RPMI8226 (cell line): ENCODE measurements at places on chromosomes 6 and 20.

DNA sequence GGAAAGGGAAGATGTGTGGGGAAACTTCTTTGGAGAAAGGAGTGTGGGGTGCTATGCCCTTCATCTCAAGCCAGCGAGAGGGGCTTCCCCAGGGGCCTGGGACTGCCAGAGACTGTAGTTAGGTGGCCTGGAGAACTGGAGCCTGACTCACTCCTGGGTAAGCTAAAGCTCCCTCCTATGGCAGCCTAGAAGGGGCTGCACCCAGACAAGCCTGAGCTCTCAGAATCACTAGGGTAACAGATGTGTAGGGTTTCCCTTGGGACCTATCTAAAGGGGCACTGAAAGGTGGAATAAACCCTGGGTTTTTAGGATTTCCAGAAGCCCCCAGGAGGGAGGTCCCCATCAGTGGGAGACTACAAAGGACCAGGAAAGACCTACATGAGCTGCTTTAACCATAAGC lies 1.6 kb upstream of the ARMC2 start:
- no peak for DNase-seq

GRCh38 chr6:139711804-139712585 lies 337.5 kb upstream of the CITED2 start:
- DNase-seq: no peak

DNA sequence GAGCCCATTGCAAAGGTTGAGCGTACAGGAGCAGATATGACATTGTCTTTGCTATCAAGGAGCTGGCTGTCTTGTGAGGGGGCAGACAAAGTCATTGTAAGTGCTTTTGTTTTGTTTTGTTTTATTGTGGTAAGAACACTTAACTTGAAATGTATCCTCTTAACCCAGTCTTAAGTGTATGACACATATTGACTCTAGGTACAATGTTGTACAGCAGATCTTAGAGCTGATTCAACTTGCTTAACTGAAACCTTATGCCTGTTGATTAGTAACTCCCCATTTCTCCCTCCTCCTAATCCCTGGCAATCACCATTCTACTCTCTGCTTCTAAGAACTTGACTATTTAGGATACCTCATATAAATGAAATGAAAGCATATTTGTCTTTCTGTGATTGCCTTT lies 429.0 kb downstream of the BMP2 start:
- no peak for DNase-seq

- peak; percentile 67 for DNase-seq
Observed at GRCh38 chr20:53547664-53548239, 45.9 kb downstream of the ZNF217 start.

GRCh38 chr20:17137692-17138091 lies 89.1 kb upstream of the PCSK2 start:
- no peak for DNase-seq

- DNase-seq: no peak
Observed at GRCh38 chr20:61967300-61967699, 98.4 kb downstream of the TAF4 start.

DNA sequence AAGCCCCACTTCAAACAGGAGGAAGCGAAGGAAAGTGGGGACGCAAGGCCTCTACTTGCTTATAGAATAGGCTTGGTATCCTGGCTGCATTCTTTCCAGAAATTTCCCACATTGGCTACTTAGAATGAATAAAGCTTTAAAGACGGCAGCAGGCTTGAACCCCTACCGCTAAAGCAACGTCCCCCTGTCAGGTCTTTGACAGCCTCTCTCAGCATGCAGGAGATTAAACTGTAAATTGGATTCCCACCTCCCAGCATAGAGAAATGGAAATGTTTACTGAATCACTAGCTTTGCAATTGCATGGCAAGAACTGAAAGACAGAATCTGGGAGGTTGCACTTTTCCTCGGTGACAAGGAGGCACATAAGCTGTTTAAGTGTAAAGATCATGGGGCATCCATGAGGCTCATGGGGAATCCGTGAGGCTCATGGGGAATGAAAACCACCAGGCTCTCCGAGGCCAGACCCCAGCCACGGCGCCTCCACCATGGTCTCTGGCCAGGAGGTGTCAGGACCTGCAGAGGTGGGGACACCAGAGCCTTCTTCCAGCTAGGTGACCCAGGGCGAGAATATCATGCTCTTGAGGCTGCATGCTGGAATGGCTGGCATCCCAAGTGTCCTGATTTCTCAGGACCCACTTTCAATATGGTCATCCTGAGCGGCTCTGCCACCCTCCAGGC lies 10.3 kb downstream of the LEMD2 start:
- no peak for DNase-seq

- no peak for DNase-seq
Observed at GRCh38 chr6:127483399-127484055, 24.3 kb upstream of the KIAA0408 start.

DNA sequence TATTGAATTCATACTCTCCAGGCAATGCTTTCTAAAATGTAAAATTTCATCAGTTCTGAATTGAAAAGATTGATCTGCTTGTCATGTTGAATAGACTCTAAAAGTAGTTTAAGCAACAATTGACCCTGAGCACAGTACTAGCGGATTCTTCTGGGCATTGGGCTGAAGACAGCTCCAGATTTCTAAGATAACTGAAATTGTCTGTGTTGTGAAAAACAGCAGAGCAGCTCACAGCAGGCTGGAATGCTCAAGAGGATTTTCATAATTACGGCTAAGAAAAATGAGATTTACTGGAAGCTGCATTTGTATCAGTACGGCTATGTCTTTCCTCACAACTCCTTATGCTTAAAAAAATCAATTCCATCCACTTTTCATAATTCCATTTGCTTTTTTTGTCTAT lies 373.7 kb downstream of the HACE1 start:
- DNase-seq: no peak

- peak; percentile 44 for DNase-seq
Observed at GRCh38 chr6:135280375-135281136, 99.4 kb downstream of the MYB start.

DNA sequence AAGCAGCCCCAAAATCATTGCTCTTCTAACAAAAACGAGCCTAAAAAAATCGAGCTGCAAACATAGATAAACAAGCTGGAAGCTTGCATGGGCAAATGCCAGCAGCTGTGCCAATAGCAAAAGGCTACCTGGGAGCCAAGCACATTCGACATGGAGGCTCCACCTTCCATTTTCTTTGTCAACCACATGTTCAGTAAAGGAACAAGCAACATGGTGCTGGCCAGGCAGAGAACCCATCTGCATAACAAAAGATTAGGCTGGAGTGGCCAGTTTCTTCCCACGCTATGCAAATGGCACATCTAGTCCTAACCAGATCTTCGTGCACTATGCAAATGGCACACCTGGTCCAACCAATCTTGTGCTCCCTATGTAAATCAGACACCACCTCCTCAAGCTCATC lies 110.5 kb downstream of the KIF16B start:
- no peak for DNase-seq

DNA sequence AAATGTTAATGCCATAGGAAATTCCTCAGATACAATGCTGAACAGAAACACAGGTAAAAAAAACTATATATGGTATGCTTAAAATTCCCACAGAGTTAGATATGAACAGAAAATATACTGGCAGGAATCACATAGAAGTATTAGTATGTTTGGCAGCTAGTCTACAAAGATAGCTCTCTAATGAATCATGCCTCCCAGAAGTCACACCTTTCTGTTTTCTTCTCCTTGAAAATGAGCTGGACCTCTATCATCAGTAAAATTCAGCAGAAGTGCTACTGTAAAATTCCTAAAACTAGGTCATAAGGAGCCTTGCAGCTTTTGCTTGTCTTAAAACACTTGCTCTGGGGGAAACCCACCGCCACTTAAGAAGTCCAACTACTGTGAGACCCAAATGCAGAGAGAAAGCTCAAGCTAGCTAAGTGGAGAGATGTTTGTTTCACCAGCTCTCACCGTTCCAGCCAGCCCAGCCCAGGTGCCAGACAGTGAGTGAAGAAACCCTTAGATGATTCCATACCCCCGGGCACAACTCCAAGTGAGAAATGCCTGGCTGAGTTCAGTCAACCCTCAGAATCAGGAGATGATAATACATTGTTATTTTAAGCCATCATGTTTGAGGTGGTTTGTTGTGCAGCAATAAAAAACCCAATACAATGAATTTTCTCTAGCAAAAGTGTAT lies 43.0 kb downstream of the TSPYL4 start:
- no peak for DNase-seq

DNA sequence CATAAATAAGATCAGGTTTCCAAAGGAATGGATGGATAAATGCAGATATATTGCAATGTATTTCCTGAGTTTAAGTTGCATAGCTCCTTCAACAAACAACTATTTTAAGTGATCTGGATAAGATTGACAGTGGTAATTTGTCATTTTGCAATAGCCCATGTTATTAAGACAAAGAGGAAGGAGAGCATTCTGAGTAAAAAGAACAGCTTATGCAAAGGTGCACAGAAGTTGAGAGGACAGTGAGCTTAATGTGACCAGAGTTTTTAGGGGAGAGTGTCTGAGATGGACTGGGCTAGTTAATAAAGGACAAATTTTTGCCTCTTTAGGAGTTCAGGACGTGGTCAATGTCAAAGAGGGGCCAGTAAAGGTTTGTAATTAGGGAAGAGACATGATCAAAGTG lies 48.8 kb upstream of the FBXO30 start:
- no peak for DNase-seq

DNA sequence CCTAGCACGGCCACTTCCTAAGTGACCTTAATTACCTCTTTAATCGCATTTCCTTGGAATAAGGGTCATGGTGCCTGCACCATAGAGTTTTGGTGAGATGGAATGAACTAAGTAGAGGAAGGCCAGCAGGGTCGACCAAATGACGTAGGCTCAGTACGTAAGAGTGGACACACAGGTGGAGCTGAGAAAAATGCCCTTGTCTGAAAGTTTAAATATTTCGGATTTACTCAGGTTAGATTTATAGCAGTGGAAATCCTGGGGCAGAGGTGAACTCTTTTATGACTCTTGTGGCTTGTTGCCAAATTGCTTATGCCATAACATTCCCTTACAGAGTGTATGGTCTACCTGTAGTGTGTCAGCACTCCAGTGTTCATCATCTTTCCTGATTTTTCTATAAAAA lies 23.6 kb upstream of the BTBD3 start:
- no peak for DNase-seq

DNA sequence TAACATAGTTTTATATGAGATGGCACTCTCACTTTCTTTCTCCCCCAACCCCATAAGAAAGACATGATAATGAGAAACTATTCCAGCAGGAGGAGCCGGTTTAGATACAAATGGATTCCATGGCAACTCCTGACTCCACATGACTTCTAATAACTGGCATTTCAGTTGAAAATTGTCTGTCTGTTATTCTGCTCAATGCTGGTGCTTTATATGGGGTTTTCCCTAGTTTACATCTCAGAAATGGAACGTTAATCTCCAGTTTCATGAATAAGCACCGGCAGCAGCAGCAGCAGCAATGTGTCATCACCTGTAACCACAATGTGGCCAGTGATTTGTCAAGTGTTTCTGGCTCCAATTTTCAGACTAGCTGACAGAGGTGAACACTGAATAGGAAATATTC lies 8.0 kb upstream of the SIM1 start:
- DNase-seq: no peak

- no peak for DNase-seq
Observed at GRCh38 chr6:158003910-158004700, 22.4 kb downstream of the SYNJ2 start.

DNA sequence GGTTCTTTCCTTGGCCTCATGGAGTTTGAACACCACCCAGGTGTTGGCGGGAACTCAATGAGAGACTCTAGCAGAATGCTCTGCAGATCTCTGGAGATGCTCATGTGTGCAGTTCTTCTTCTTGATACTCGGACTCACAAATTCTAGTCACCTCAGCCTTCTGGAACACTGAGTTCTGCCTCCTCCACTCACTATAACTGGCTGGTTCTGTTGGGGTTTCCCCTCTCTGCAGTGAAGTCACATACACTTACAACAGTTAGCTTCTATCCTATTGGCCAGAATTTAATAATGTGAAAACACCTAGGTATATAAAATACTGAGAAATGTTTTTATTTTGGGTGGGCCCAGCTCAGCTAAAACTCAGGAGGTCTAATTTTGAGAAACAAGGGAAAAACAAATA lies 109.6 kb upstream of the HIVEP1 start:
- DNase-seq: no peak

DNA sequence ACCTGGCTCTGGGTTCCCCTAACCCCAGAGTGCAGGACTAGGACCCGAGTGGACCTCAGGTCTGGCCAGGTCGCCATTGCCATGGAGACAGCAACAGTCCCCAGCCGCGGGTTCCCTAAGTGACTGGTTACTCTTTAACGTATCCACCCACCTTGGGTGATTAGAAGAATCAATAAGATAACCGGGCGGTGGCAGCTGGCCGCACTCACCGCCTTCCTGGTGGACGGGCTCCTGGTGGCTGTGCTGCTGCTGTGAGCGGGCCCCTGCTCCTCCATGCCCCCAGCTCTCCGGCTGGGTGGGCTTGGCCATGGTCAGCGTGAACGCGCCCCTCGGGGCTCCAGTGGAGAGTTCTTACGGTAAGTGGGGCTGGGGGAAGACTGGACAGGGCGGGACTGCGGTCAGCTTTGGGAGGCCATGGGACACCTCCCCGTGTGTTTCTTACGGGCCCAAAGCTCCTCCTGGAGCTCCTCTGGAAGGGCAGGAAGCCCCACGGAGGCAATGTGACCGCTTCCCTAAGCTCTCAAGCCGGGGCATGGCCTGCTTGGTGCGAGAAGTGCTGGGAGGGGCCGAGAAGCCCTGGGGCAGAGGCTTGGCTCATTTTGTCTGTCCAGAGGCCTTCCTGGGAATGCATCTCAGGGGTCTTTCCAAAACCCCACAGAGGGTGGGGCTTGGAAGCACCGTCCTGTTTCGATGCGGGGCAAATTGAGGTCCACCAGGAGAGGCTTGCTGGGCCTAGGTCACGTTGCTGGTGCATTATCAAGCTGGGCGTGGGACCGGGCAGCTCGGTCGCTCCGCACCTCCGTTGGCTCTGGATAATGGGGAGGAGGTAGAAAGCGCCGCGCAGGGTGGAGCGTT lies at the start of gene HNF4A:
Gene HNF4A, plus strand, starts transcription at position 202 of the 855 bp plus-strand sequence. Its CDS starts 106 bp downstream, at position 308.
- DNase-seq: no peak

DNA sequence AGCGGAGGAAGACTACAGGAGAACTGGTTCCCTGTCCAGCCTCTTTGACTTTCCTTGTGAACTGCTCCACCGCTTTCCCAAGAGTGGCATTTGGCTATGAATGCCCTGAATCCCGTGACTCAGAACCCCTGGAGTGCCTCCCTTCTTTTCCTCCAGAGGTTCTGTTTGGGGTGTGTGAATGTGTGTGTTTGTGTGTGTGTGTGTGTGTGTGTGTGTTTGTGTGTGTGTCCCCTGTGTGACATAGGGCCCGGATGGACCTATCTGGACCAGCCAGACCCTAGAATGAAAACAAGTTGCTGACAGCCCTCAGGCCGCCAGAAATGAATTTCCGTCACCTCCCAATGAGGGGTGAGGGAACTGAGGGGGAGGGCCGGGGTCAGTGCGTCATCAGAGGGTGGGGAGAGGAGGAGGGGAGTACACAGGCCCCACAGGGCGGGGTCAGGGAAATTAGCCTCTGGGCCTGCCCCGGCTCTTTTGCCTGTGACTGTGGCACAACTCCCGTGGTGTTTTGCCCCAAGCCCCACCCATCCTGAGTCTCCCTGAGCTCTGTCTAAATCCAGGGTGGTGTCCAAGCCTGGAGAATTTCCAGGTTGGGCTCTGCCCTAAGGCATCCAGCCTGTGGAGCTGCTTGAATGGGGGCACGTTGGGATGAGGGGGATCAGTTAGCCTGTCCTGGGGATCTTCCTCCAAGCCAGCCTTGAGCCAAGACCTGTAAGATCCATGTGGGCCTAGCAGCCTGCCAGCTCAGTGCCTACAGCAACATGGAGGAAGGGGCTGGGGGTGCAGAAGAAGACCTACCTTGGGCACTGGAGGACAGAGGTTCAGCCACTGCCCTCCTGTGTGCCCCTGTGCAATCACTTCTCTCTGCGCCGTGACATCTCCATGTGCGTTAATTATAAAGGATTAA lies 15.2 kb upstream of the MRPS18A start:
- no peak for DNase-seq

GRCh38 chr20:54134445-54135220 lies 39.2 kb downstream of the CYP24A1 start:
- DNase-seq: no peak
